NCI-H1436 treated with DMSO at 0.1 percent for 48 hours (cell line): ENCODE measurements at places on chromosomes 5 and 9.

GRCh38 chr9:126599047-126599650, 14.6 kb upstream of the LMX1B start:
- DNase-seq: no peak

DNA sequence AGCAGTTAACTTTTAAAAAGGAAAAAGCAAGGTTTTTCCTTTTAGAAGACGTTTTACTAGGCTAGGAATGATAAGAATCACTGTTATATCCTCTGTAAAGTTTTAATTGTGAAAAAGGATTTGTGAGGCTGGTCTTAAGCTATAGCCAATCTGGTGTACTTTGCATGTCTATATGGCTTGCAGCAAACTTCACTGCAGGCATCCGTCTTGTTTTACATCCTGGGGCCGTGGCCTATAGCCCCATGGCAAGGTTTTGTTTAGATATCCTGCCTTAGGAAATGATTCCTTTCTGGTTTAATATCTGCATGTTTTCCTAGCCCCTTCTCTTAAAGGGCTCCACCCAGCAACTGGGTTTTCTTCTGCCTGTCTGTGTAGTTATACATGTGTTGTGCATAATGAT, 272.8 kb downstream of the ICE1 start:
- no peak for DNase-seq

GRCh38 chr5:34562791-34563190, 93.3 kb upstream of the RAI14 start:
- DNase-seq: no peak

DNA sequence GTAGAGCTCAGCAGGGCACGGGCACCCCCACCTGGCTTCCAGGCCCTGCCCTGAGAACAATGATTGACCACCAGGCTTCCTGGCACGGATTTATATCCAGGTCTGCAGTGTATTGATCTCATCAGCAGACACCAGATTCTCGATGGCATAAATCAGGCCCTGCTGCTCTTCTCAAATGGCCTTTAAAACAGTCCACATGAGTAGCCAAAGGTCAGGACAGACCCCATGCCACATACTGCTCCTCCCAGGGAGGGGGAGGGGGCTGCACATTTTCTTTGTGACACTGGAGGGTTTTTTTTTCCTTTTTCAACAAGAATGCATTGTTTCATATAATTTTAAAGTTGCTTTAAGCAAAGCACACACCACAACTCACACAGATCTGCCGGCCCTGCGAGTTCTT, 85.4 kb downstream of the SEMA4D start:
- DNase-seq: no peak

- DNase-seq: no peak
These were observed 10.8 kb downstream of the MRPL36 start for GRCh38 chr5:1788828-1789227.

DNA sequence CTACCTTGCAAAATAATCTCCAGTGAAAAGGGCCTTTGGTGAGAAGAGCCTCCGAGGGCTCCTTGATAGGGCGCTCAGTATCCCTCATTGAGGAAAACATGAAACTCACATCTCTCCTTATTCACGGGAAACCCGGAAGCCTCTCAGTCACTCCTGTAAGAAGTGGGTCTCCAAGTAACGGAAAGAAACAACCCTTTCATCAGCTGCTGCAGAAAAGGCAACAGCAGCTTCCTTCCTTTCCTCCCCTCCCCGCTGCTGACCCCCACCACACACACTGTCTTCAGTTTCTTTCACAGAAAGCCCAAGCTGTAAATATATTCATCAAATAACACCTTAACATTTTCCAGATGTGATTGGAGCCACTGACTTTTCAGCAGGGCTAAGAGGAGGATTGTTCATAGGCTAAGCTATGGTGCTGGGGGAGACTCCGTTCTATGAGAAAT, 81.4 kb downstream of the C9orf152 start:
- no peak for DNase-seq

DNA sequence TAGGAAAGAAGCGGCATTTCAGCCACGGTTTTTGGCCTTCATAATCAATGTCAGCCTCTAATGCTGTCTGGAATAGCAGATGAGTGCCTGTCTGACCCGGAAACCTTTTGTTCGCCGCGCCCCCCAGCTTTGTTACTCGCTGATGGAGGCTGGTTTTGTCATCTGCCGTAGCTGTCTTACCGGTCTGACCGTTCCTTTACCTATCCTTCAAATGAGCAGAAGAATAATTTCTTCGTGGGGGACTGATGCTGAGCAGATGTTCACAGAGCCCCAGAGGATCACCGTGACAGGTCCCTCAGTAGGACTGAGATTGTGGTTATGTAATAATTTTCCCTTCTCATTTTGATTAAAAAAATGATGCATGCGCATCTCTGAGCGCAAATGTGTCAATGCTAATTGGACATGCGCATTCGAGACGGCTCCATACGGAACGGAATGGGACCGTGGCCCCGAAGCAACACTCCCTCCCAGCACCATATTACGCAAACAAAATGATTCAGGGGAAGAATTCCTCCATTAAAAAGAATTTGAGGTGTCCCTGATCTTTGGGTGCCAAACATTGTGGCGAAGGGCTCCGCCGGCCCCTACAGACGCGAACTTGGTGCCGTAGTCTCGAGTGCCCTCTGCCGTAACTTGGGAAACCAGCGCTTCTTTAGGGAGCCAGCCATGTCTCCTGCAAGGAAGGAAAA, 27.6 kb downstream of the TLX3 start:
- DNase-seq: no peak

DNA sequence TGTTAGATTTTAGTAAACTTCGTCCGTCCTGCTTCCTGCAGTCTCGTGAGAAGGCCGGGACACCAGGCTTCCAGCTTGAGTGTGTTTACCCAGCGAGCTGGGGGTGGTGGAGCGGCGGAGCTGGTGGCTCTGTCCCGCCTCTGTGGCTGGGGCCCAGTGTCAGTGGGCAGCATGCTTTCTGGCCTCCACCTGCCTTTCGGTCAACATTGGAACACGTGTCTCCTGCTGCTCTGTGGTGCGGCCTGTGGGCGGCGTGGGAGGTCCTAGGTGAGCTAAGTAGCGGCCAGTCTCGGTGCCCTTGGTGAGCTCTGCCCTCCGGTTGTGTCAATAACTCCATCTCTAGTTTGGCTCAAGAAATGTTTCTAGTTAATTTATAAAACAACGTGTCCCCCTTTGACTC, 125.9 kb downstream of the GADD45G start:
- DNase-seq: no peak

DNA sequence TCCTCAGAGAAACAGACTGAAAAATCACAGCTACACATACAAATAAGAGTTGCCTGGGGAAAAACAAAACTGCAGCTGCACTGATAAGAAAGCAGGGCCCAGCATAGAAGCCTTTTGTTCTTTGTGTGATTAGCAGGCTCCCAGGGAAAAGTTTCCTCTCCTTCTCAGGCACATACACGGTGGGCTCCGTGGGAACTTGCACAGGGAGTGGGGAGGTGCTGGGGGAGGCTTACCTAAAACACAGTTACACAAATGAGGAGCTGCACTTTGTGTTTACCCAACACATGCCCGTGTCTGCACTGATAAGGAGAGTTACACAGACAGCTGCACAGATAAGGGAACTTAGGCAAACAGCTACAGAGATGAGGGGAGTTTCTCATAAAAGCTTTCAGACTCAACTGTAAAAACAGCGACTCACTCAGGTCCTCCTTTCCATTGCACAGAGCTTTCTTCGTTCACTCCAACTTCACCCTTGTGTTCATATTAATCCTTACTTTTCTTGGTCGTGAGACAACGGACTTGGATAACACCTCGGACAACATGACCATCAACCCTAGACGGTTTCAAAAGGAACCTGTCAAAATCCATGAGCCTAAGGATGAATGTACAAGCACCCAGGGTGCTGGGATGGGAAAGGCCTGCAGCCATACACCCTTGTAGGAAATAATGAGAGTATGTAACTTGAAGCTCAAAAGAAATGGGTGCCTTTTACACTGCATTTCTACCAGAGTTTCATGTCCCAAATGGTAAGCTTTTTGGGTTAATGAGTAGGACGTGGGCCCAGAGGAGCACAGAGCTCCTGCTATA, 50.8 kb downstream of the SERINC5 start:
- no peak for DNase-seq

GRCh38 chr5:171907725-171908343, 98.6 kb downstream of the FBXW11 start:
- DNase-seq: no peak

DNA sequence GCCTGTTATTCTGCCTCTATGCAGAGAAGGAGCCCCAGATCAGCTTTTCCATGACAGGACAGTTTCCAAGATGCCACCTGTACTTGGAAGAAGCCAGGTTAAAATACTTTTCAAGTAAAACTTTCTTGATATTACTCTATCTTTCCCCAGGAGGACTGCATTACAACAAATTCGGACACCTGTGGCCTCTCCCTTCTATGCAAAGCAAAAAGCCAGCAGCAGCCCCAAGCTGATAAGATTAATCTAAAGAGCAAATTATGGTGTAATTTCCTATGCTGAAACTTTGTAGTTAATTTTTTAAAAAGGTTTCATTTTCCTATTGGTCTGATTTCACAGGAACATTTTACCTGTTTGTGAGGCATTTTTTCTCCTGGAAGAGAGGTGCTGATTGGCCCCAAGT, 301 bp upstream of the IL4 start:
- DNase-seq: no peak

GRCh38 chr9:36492865-36493264, 79.8 kb upstream of the MELK start:
- no peak for DNase-seq

GRCh38 chr5:10498350-10498749, 56.7 kb downstream of the ROPN1L start:
- DNase-seq: no peak

DNA sequence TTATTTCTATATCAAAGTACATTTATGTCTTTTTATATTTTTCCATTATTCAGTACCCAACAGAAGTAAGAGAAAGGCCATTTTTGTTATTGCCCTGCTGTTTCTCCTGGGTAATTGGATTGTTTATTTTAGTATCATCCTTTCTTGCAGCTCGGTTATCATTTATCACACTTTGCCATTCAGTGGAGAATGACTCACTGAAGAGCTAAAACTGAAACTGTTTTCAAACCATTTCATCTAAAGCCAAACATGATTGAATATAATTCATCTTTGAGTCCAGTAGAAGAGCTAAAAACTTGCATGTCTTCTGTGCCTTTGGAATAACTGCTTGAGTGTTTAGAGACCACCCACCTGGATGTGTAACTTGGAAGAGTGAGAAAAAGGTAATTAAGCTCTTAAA, 139.5 kb upstream of the PRDM9 start:
- DNase-seq: no peak

- no peak for DNase-seq
These were observed 149.6 kb upstream of the C9orf72 start for GRCh38 chr9:27722866-27723265.

GRCh38 chr5:43729846-43730478, 127.0 kb downstream of the NNT start:
- DNase-seq: no peak

DNA sequence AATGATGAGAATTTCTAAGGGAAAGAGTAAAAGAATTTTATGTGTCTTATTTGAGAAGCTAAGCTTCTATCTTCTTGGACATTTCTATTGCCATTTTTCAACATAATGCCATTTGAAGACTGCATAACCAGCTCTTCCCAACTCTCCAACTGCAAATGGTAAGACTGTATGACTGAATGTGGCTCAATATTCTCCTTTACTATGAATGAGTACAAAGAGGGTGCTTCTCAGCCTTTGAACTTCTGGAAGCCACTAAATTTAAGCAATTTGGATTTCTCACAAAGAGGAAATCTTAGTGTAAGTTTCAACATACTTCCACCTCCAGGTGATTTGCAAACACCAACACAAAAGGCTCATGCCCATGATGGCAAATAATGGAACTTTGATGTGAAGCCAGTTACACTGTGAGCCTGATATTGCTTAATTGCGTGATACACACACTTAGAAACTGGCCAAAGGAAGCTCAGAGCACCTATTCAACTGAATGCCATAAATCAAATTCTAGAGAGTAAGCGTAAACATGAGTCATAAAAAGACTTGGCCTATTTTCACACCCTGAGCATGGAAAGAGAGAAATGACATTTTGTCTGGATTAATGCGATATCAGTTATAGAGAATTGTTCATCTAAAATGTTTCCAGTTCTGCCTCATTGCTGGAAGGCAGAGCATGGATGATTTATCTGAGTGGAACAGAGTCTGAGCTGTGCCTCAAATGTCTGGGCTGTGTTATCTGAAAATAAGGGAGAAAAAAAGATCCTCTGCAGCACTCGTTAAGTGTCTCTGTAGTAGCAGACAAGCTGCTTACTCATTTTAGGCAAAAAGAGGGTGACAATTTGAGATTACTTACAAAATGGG, 145.3 kb downstream of the PLK2 start:
- no peak for DNase-seq

DNA sequence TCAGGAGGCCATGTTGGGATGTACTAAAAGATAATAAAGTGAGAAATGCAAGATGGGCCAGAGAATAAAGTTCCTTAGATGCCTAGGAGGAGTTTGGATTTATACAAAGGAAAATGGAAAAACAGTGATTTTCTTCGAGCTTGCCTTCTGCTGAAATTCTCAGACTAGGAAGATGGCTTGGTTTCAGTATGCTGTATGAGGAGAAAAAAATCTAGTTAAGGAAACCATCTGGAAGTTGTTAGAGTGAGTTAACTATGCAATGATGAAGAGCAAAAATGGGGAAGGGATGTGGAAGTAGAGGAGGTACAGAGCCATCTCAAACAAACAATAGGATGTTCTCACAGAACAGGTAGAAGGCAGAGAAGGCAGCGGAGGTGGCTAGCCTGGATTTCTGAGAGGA, 162.9 kb upstream of the FTMT start:
- no peak for DNase-seq

DNA sequence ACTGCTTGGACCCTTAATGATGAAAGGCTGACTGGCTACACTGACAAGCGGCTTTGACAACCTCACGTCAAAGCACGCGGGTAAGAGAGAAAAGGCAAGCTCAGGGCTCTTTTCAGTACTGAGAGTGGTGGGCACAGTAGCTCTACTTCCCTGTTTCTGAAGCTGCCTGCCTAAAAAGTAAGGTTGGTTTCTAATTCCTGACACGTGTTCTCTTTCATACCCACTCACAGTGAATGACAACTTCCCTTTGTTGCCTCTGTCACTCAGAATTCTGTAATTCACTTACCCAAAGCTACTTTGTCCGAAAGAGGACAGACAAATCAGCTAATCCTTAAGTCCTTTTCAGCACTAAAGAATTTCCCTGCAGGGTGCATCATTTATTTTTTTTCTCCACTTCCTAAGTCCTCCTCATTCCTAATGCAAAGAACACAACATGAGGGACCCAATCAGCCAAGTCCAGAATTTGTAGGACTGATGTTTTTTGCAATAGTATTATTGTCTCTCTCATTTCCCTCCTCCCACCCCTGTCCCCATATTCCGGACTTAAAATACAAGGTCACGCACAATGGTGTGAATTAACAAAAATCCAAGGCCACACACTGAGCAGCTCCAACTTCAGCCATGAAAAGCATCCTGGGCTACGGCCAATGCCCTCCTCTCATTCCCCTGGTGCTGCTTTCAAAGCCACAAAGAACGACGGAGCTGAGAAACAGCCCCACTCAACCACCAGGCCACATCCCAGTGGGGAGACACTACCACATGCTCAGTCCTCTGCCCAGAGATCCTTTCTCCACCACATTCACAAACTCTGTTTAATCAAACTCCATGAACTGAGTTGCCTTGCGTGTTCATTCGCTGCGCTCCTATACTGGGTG, 221.0 kb downstream of the TSSK1B start:
- DNase-seq: no peak

- no peak for DNase-seq
These were observed 149.5 kb downstream of the PCSK1 start for GRCh38 chr5:96283589-96283988.
